ENCODE measurements at places on chromosomes 1 and 21.

GRCh38 chr1:14909920-14910460, 243.6 kb upstream of the TMEM51 start:
- no peak for DNase-seq

DNA sequence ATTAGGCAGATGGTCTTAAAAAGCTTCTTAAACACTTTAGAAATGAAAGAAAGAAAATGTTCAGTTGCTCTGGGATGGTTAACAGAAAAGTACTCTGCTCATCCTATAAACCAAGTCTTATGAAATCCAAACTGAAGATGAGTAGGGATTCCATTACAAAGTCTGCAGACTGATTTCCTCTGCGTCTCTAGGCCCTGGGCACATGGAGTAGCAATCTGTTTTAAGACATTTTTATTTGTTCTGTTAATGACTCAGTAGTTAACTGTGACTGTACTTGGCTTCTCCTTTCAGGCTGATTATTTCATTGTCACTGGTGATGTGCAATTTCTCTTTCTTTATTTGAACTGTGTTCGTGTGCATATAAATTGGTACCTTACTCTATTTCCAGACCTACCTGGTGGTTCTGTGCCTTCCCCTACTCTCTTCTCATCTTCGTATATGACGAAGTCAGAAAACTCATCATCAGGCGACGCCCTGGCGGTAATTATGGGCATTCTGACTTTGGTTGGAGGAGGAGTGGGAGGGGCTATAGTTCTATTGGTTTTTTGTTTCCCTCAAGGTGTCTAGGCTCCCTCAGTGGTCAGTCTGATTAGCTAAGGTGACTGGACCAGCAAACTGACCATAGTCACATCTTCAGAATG, 30.6 kb downstream of the ATP1A1 start:
- DNase-seq = no peak

DNA sequence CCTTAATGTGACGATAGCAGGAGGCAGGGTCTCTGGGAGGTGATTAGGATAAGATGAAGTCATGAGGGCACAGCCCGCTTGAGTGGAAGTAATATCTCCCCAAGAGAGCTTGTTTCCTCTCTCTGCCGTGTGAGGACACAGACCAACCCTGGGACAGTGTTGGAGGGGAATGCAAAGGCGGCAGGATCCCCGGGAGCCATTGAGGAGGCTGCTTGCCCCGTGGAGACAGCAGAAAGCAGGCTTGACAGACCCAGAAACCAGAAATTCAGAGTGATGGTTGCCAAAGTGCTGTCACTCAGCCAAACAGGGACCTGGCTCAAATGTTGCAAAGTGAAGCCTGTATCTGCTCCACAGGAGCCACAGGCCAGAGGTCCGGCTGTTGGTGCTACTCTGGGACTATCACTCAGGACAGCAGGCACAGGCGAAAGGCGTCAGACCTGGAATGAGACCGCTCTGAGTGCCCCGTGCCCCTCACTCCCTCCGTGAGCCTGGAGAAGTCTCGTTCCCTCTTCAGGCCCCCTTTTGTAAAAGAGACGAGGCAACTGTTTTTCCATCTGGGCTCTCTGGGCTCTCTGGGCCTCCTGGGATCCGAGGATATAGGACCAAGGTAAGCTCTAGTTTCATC, 96.6 kb upstream of the VANGL1 start:
- DNase-seq = no peak

GRCh38 chr1:176786274-176786673, 323.3 kb downstream of the PAPPA2 start:
- DNase-seq = no peak

- DNase-seq = no peak
Observed at GRCh38 chr1:201024625-201024998, 1.1 kb upstream of the KIF21B start.

GRCh38 chr1:180675586-180675985, 43.8 kb downstream of the XPR1 start:
- DNase-seq = no peak

- DNase-seq = no peak
Observed at GRCh38 chr1:33260439-33260838, 4.1 kb downstream of the ZNF362 start.

GRCh38 chr1:100896481-100896982, 642 bp downstream of the SLC30A7 start:
- DNase-seq = no peak

DNA sequence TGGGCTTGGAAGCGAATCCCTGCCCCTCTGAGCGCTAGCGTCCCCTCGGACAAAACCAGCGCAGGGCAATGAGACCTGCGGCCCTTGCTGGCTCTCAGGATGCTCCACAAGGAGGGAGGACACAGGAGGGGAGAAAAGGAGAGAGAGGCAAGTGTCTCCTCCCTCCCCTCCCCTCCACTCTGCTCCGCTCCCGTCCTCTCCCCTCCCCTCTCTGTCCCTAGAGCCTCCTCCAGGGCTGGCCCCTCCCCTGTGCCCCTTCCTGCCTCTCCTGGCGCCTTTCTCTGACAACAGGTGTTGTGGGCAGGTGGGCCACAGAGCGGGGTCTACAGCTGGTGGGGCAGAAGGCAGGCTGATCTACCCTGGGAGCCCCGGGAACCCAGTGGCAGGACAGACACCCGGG, 35.2 kb downstream of the TP73 start:
- no peak for DNase-seq

GRCh38 chr1:115089420-115090185, at the start of gene TSPAN2:
TSS of gene TSPAN2 (minus strand) at chr1:115089503. CDS start at chr1:115089432, 71 bp downstream.
- no peak for DNase-seq

GRCh38 chr1:11525151-11525505, 46.2 kb downstream of the DISP3 start:
- DNase-seq = no peak

- no peak for DNase-seq
Observed at GRCh38 chr1:230570724-230571360, 71.4 kb upstream of the COG2 start.

GRCh38 chr1:221712198-221712684, 29.6 kb downstream of the DUSP10 start:
- no peak for DNase-seq

DNA sequence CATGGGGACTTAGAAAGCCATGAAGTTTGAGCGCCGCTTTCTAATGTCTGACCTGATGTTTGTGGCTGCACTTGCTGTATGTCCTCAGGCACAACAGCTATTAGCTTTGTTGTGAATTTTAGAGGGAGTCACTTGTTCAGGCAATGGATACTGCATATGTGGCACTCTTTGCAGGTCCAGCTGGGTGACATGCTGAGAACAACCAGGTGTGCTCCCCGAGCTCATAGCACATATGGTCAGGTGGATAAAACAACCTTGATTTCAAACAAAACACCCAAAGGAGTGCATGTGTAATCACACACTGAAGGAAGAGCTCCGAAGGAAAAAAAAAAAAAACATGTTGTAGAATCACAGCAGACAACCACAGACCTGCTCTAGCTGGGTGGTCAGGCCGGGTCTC, 178.6 kb downstream of the BACH1 start:
- DNase-seq = no peak

- no peak for DNase-seq
Observed at GRCh38 chr1:110879758-110880606, 7.0 kb downstream of the CD53 start.

GRCh38 chr1:178928976-178929375, 58.1 kb upstream of the ANGPTL1 start:
- DNase-seq = no peak

DNA sequence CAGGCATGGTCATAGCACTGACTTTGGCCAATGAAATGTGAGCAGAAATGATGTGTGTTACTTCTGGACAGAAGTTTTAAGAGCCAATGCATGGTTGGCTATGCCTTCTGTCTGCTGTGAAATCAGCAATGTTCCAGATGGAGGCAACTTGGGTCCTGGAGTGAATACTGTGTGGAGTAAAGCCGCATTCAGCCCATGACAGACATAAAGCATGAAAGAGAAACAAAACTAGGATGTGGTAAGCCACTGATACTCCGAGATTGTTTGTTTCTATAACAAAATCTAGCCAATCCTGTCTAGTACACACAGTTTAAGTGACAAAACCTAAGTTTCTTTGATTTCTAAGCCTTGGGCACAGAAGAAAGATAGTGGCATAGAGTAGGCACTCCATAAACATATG, 47.1 kb upstream of the ARHGAP29 start:
- no peak for DNase-seq

GRCh38 chr1:221979444-221980032, 237.6 kb upstream of the DUSP10 start:
- DNase-seq = no peak

DNA sequence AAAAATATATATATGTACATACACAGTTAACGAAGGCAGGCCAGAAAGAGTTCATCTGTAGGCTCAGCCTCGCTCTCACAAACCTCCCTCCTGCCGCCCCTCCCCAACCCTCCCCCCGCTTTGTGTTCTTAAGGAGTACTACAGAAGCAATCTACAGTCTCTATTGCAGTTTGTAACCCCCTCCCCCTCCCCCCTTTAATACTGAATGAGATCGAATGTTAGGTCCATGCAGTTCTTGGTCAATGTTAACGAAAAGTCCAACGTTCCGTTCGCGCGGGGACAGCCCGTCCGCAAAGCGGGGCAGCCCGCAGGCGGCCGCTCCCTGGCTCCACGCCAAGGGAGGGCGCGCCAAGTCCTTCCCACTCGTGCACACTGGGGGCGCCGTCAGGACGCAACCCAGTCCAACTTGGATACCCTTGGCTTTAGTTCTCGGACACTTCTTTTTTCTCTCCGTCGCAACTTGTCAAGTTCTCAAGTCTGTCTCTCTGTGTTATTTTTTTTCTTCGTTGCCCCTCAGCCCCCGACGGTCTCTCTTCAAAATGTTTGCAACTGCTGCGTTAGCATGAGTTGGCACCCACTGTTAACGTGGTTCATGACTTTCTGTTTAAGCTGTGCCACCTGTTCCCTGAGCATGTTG, 2.2 kb downstream of the JUN start:
- no peak for DNase-seq

- no peak for DNase-seq
Observed at GRCh38 chr1:110511436-110511835, 7.5 kb downstream of the KCNA10 start.

- no peak for DNase-seq
Observed at GRCh38 chr21:15729674-15730483, at the start of gene USP25. TSS of gene USP25 (plus strand) at chr21:15729982. CDS start at chr21:15730394, 412 bp downstream.

- no peak for DNase-seq
Observed at GRCh38 chr1:218763538-218763937, 410.1 kb upstream of the LYPLAL1 start.

DNA sequence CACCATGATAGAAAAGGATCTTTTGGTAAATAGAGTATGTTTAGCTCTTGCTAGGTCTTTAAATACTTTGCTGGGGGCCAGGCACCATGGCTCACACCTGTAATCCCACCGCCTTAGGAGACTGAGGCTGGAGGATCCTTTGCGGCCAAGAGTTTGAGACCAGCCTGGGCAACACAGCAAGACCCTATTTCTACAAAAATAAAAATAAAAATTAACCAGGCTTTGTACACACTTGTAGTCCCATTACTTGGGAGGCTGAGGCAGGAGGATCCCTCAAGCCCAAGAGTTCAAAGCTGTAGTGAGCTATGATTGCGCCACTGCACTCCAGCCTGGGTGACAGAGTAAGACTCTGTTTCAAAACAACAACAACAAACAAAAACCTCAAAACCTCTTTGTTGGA, 1.1 kb upstream of the KCNE2 start:
- no peak for DNase-seq

DNA sequence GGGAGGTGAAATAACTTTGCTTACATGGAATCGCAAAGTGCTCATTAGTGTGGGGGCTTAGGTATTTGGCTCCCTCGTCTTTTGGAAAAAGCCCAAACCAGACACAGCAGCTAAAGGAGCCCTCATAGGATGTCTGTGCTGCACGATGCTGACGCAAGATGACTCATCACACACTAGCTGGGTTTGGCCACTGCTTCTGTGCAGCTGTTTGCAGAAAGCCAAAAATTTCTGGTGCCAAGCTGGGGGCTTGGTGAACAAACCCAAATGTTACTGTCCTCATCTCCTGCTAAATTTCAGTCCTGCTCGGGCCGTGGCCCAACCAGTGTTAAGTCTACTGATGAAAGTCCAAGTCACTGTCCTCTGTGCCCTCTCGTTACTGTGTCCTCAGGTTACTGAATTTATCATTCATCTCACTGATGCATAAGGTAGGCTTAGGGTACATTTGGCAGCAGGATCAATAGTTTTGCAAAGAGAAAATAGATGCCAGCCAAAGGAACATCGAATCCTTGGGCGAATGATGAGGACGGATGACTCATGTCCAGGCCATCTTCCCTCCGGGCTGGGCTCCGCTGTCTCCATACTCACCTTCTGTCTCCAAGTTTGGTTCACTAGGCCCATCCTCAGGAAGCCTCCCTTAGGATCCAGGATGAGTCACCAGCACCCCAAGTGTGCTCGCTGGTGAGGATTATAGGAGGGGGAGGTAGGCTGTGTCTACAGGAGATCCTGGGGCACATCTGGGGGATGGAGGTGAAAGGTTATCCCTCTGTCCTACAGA, 177.7 kb downstream of the ADSS2 start:
- DNase-seq = no peak

GRCh38 chr1:243946946-243947345, 96.9 kb upstream of the AKT3 start:
- no peak for DNase-seq

- no peak for DNase-seq
Observed at GRCh38 chr1:244583358-244583982, 69.5 kb upstream of the DESI2 start.

DNA sequence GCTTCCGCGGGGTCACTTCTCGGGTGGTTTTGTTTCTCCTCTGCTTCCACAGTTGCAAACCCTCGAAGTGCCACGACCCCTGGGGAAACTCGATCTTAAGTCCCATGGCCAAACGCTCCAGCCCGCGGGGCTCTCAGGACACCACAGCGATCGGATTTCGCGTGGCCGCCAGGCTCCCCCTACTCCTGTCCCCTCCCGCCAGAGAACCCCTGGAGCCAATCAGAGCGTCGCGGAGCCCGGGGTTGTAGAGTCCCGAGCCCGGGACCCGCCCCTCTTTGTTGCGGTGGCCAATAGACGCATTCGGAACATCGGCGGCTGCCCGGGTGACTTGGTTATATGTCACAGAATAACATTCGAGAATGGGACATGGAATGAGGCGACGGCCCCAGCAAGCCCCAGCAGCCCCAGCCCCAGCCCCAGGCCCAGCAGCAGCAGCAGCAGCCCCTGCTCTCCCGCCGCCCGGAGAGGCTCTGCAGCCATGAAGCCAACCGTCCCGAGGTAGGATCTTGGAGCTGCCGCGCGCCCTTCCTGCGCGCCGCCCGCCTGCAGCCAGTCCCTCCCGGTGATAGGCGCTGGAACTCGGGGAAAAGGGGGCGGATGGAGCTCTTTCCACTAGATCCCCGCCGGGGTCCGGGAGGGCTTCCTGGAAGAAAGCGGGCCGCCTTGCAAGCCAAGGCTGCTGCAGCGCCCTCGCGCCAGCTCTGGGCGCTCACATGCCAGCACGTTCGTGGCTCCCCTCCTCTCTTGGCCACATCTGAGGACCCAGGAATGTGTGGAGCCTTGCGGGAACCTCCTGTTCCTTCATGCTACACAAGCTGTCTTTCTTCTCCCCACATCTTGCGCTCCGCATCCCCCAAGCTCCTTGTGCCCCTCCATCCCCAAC, at the start of gene VASH2:
TSS of gene VASH2 (plus strand) at position 299 of the 883 bp plus-strand sequence. CDS start 1,002 bp downstream, outside the sequence.
- DNase-seq = peak; percentile 71

DNA sequence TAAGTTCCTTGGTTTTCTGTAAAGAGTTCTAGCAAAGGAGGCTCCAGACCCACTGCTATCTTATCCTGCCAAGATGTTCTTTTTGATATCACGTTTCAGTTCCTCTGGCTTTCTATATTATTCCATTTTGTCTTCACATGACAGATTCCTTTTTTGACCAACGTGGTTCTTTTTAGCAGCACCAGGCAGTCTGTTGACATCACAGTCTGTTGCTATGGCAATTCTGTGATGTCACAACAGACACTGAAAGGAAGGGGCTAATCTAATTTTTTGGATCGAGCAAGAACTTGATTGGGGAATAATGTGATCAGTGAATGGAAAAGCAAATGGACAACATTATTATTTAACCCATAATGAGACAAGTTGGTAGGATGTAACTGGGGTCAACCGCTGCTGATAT, 64.5 kb upstream of the GOLT1A start:
- DNase-seq = no peak

Data from NCI-H2081 treated with DMSO at 0.1 percent for 48 hours (cell line).